ENCODE measurements at places on chromosomes 5 and 9. TPM values are rescaled to one million over a fixed set of nuclear protein-coding genes. Genes with fewer than 3 reads are reported as not detected.

The DDX4 gene
- total RNA-seq = not detected

The CFAP157 gene
- 2.9 TPM for total RNA-seq

The FRRS1L gene
- total RNA-seq = not detected

The PCDHGB1 gene
- total RNA-seq = 2.9 TPM

GRCh38 chr5:15571081-15571480, 71.1 kb downstream of the FBXL7 start:
- H3K4me3 ChIP-seq = no peak overlapping the region
- no peaks in the 10 kb centered on the region for H3K27me3 ChIP-seq
- no peaks in the 10 kb centered on the region for H3K36me3 ChIP-seq
- DNase-seq = no peak

- no peak overlapping the region for H3K4me3 ChIP-seq
- no peaks in the 10 kb centered on the region for H3K4me1 ChIP-seq
- no peak for DNase-seq
- no peaks in the 10 kb centered on the region for H3K27me3 ChIP-seq
- no peak overlapping the region for H3K27ac ChIP-seq
These were observed 280.0 kb upstream of the MAP3K1 start for GRCh38 chr5:56535347-56535746.

DNA sequence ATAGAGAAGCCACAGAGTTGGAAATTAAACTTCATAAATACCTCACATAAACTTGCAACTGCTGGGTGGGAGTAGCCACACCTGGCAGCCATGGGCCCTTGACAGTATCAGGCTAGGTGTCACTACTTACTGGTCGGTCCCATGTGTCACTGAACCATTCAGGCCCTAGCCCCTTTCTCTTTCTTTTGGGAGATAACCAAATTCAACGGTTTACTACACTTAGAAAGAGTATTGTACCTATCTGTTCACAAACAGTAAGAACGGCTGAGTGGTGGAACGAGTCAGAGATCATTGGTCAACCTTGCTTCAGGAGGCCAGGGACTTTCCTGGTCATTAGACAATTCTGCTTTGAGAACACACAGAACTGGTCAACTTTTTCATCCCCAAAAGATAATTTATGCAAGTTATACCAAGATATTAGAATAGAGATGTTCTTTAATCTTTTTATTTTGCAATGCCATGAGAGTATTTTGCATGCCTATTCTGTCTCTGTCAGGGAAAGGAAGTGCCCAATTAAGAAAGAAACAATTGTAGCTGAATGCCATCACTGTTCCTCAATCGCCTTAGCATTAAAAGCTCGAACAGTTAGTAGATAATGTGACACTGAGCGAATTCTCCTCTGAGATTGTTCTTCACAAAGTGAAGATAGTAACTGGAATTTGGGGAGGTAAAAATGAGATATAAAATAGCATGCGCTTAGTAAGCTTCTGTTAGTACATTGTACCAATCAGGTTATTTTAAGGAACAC, 50.9 kb downstream of the GOLPH3 start:
- DNase-seq = no peak
- no peak overlapping the region for H3K27ac ChIP-seq
- no peak overlapping the region for H3K4me3 ChIP-seq

DNA sequence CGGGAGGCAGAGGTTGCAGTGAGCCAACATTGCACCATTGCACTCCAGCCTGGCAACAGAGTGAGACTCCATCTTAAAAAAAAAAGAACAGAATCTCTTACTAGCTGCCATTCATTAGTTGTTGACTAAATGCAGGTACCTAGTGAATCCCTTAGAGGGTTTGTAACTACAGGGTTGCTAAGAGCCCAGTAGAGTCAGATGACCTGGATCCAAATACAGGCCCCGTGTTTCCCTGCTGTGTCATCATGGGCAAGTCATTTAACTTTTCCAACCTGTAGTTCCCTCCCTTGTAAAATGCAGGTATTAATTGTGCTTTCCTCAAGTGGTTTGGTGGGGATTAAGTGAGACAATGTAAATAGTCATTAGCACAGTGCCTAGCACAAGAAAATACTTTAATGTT, 32.8 kb downstream of the PLAC8L1 start:
- no peaks in the 10 kb centered on the region for H3K27me3 ChIP-seq
- no peak overlapping the region for H3K27ac ChIP-seq
- DNase-seq = no peak
- no peak overlapping the region for H3K4me3 ChIP-seq
- no peaks in the 10 kb centered on the region for H3K36me3 ChIP-seq

DNA sequence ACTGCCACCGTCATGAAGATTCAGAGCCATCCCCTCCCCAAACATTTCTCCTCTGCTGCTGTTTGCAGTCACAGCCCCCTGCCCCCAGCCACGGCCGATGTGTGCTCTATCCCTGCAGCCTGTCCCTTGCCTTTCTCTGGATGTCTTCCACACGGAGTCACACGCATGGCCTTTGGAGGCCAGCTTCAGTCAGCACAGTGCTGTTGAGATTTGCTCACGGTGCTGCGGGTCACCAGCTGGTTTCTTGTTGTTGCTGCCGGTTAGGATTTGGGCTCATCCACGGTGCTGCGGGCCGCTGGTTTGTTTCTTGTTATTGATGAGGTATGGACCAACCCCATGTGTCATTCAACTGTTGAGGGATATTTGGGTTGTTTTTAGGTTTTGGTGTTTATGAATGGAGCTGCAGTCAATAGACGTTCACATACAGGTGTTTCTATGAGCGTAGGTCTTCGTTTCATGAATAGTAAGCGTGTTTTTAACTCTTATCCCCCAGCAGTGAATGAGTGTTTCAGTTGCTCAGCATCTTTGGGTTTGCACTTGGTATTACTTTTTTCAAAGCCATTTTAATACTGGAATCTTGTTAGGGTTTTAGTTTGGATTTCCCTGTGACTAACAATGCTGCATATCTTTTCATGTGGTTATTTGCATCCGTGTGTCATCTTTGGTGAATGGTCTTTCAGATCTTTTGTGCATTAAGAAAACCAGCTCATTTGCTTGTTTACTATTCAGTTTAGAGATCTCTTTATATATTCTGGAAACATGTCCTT, 57.6 kb downstream of the AHRR start:
- peak; percentile 7 for DNase-seq
- no peaks in the 10 kb centered on the region for H3K4me1 ChIP-seq
- no peak overlapping the region for H3K27ac ChIP-seq
- no peaks in the 10 kb centered on the region for H3K27me3 ChIP-seq
- H3K4me3 ChIP-seq = no peak overlapping the region

GRCh38 chr5:67636091-67636490, 439.5 kb upstream of the CD180 start:
- no peaks in the 10 kb centered on the region for H3K4me1 ChIP-seq
- H3K27ac ChIP-seq = no peak overlapping the region
- no peaks in the 10 kb centered on the region for H3K36me3 ChIP-seq
- no peaks in the 10 kb centered on the region for H3K27me3 ChIP-seq
- no peak for DNase-seq

GRCh38 chr5:121189342-121190305, 662.1 kb upstream of the FTMT start:
- no peak for DNase-seq
- H3K4me1 ChIP-seq = no peaks in the 10 kb centered on the region
- H3K4me3 ChIP-seq = no peak overlapping the region
- H3K36me3 ChIP-seq = no peaks in the 10 kb centered on the region

DNA sequence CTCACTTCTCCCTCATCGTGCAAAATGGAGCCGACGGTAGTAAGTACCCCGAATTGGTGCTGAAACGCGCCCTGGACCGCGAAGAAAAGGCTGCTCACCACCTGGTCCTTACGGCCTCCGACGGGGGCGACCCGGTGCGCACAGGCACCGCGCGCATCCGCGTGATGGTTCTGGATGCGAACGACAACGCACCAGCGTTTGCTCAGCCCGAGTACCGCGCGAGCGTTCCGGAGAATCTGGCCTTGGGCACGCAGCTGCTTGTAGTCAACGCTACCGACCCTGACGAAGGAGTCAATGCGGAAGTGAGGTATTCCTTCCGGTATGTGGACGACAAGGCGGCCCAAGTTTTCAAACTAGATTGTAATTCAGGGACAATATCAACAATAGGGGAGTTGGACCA, 979 bp downstream of the PCDHGA12 start:
- H3K27ac ChIP-seq = no peak overlapping the region
- H3K36me3 ChIP-seq = no peaks in the 10 kb centered on the region
- no peak overlapping the region for H3K4me3 ChIP-seq
- no peaks in the 10 kb centered on the region for H3K4me1 ChIP-seq
- H3K27me3 ChIP-seq = no peaks in the 10 kb centered on the region

DNA sequence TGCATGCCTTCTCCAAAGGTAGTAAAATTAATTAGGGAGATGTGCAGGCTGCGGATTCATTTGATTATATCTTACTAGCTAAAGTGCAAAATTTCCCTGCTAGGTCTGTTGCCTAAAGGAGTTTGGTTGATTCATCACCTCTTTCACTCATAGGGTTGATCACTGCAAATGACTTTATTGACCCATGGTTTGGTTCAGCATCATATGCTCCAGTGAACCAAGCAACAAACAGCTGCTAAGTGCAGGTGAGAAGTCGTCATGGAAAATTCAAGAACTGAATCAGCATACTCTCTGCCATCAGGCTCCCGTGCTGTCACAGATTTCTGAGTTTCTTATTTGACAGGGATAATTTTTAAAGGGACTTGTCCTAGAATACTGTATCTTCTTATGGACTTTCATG, 571.8 kb upstream of the CDH18 start:
- H3K4me1 ChIP-seq = no peaks in the 10 kb centered on the region
- no peak overlapping the region for H3K4me3 ChIP-seq
- no peaks in the 10 kb centered on the region for H3K36me3 ChIP-seq

DNA sequence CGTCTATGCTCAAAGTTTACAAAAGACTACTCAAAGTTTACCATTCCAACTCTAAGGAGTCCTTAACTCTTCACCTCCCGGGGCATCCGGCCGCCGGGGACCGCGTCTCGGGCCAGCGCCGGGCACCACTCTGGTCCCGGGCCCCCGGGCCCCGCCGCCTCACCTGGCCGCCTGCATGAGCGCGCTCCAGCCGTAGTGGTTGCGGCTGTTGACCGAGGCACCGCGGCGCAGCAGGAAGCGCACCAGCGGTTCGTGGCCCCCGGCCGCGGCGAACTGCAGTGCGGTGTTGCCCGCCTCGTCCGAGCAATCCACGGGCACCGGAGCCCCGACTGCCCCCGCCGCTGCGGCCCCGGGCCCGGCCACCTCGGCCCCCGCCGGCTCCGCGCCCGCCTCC, 388 bp downstream of the ANKS6 start:
- H3K4me1 ChIP-seq = peaks cover 29% of the 10 kb centered on the region
- H3K4me3 ChIP-seq = peak overlapping the region; percentile 46
- H3K36me3 ChIP-seq = no peaks in the 10 kb centered on the region
- no peaks in the 10 kb centered on the region for H3K27me3 ChIP-seq

DNA sequence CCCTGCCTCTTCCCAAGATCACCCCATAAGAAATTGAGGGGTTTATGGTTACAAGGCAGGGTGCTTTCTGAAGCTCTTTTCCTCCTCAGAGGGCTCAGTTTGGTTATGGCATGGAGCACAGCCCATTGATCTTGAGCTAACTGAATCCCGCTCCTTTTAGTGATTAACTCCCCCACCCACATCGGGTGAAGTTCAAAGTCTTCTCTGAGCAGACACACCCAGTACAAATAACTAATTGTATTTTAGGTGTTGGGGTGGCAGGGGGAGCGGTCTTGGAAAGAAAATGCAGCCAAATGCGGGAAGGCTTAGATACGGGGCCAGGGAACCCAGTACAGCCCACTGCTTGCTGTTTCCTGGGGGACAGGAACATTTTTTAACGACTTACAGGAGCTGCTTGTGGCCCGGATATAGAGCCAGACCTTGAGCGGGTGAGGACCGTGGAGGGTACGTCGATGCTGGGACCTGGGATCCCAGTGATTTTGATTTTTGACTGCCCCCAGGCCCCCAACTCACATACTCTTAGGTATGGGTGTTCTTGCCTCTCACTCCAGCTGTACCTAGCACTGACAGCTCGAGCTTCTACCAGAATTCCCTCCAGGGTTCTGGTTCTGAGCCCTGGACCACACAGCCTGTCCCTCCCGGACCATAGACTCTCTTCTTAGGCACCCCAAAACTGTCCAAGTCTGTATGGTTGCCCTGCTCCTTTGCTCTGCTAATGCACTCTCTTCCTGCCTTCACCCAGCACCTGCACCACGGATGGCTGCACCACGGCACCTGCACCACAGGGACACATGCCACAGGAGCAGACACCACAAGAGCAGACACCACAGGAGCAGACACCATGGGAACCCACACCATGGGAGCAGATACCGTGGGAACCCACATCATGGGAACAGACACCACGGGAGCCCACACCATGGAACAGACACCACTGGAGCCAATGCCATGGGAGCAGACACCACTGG, 18.3 kb upstream of the RXRA start:
- no peaks in the 10 kb centered on the region for H3K36me3 ChIP-seq
- H3K4me1 ChIP-seq = no peaks in the 10 kb centered on the region
- H3K4me3 ChIP-seq = no peak overlapping the region
- no peaks in the 10 kb centered on the region for H3K27me3 ChIP-seq
- no peak overlapping the region for H3K27ac ChIP-seq

DNA sequence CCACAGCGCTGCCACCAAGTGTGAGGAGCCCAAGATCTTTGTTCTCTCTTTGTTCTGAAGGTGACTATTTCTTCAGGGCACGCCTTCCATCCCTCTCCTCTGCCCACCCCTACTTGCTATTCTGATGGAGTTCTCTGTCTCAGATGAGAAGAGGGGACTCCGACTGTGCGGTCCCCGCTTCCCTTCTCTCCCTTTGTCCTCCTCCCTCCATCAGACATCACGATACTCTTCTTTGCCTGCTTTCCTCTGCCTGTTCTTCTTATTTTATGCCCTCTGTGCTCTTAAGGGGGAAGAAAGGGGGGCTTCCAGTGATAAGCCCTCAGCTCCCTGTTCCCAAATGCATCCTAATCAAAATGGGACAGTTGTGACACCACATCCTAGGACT, 307.8 kb downstream of the RAB3C start:
- H3K27me3 ChIP-seq = no peaks in the 10 kb centered on the region
- H3K27ac ChIP-seq = peak overlapping the region; percentile 59
- DNase-seq = no peak
- no peaks in the 10 kb centered on the region for H3K4me1 ChIP-seq
- H3K36me3 ChIP-seq = no peaks in the 10 kb centered on the region

DNA sequence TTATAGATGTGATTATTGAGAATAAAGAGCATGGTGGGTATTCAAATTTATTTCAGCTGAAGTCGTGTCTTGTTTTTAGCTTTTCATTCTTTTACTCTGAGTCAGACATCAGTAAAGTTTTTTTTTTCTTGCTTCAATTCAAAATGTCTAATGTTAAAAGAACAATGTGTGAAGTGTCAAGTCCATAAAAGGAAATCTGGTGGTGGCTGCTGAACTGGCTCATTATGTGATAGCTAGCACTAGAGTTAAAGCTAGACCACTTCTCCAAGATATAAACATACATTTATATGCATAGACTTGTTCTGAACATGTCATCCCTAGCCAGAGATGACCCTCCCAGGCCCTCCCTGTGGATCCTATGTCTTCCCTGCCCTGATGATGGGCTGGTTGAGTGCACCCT, 338.3 kb downstream of the RAB3C start:
- H3K27ac ChIP-seq = no peak overlapping the region
- no peaks in the 10 kb centered on the region for H3K36me3 ChIP-seq
- no peak overlapping the region for H3K4me3 ChIP-seq
- no peaks in the 10 kb centered on the region for H3K27me3 ChIP-seq
- H3K4me1 ChIP-seq = no peaks in the 10 kb centered on the region

GRCh38 chr5:33439905-33440481, 772 bp upstream of the TARS1 start:
- peak overlapping the region; percentile 97 for H3K27ac ChIP-seq
- H3K27me3 ChIP-seq = no peaks in the 10 kb centered on the region
- H3K4me1 ChIP-seq = peaks cover 14% of the 10 kb centered on the region
- H3K4me3 ChIP-seq = peak overlapping the region; percentile 82

All from kidney (tissue), 22 donors.